Fibroblast of the aortic adventitia (primary cell): ENCODE measurements at places on chromosomes 7 and 10.

DNA sequence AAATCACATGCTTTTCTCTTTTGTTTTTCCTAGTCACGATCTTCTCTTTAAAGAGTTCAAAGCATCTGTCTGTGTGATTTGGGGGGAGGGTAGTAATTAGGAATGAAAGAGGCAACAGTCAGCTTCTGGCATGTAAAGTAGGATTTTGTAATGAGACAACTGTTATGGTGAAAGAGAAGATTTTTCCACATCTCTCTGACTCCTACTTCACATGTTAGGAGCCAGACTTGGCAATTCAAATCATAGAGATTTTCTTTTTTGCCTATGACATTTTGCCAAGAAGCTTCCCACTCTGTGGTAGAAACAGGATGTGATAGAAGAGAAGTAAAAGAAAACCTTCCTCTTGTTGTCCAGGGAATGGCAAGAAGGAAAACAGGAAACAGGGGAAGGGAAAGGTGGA, 38.3 kb upstream of the KLHL7 start:
- DNase-seq, result peak; percentile 78

DNA sequence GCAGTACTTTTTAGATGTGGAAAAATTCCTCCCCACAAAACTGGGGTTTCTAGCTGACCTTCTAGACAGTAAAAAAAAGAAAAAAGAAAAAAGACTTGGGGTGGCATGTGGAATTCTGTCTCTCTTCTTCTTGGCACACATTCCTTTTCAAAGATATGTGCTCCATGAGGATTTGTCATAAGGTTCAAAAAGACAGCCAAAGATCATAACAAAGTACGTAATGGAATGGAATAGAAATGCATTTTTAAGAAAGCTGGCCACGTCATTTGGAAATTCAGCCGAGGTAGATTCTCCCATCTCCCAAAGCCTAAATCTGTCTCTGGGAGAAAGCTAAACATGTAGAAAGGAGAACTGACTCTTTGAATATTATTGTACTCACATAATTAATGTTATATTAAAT, 381.3 kb upstream of the NFE2L3 start:
- no peak for DNase-seq

DNA sequence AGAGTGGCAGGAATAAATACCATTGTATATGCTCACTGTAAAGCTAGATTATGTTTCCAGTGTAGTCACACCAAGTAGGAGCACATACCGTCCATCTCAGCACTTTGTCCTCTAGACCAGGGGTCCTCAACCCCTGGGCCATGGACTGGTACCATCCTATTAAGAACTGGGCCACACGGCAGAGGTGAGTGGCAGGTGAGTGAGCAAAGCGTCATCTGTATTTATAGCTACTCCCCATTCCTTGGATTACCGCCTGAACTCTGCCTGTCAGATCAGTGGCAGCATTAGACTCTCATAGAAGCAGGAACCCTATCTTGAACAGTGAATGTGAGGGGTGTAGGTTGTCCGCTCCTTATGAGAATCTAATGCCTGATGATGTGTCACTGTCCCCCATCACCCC, 735.3 kb downstream of the MAGI2 start:
- no peak for DNase-seq

DNA sequence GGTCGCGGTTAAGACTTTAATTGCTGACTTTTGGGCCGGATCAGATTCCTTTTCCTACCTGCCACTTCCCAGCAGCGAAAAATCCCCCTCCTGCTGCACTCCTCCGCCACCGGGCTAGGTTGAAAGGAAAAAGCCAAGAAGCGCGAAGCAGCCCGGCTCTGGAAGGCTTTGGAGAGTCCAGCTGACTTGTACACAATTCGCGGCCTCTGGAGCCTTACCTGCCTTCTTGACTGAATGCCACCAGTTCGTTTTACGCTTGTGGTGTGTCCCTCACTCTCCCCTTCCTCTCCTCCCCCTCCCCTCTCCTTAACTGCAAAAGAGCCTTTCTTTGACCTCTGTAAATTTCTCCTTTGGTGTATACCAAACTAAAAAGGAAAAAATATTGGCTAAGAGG, 2.7 kb upstream of the FEZF1 start:
- no peak for DNase-seq

DNA sequence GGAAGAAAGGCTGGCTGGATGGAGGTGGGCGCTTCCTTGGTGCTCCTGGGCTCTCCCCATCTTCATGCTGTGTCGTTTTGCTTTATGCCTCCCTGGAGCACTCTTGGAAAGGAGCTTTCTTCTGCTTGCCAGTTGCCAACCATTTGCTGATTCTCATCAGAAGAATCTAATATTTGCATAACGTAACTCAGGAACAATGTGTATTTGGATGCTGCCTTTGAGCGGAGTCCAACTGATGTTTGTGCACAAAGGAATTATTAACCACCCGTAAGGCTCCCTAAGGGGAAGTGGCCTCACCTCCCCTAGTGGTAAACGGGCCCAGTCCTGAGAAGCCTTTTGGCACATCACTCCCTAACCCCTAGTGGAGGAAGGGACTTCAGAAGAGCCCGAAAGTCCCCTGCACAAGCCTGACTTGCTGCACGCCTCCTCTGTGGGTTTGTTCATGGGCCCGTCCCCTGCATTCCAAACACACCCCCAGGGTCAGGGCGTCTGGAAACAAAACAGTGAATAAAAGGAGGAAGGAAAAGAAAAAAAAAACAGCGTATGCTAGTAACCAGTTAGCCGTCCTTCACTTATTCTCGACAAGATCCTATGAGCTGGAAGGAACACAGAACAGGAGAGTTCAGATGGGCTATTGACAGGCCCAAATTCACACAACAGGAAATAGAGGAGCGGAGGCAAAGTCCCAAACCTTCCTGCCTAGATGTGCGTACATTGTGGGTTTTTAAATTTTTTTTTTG, 602.2 kb downstream of the LRMDA start:
- peak; percentile 43 for DNase-seq

- no peak for DNase-seq
Observed at GRCh38 chr10:89980166-89980565, 278.8 kb downstream of the KIF20B start.

DNA sequence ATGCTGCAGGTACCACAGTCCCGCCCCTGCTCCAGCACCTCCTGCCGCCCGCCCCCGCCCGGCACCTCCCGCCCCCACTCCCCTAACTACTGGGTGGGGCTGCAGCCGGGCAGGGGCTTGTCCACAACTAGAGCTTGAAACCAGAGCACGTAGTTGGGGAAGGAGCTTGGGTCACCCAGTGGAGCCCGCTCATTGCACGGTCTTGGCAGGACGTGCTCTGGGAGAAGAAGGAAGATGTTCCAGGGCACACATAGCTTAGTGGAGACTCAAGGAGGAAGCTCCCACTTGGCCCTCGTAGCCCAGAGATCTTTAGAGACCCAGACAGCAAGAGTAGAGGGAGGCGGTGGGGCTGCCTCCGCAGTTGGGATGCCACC, 692 bp downstream of the IGFBP1 start:
- DNase-seq, result no peak

DNA sequence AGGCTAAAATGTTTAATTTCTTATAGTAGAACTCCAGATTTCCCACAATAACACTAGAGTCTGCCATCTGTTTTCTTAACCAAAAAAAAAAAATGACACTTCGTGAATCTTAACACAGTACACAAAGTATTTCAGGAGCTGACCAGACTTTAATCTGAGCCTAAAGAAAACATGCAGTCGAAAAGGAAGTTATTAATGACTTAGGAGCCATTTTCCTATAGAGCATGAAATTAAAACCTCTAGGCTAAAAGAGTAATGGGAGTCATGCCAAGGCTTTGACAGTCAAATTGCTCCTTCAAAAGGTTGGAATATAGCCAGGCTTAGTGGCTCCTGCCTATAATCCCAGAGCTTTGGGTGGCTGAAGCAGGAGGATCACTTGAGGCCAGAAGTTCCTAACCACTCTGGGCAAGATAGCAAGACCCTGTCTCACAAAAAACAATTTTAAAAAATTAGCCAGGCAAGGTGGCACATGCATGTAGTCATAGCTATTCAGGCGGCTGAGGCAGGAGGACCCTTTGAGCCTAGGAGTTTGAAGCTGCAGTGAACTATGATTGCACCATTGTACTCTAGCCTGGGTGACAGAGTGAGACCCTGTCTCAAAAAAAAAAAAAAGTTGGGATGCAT, 13.6 kb downstream of the MICU1 start:
- DNase-seq, result peak; percentile 27

GRCh38 chr7:128876586-128876977, 13.9 kb downstream of the ATP6V1F start:
- no peak for DNase-seq

GRCh38 chr7:155877167-155877566, 64.9 kb upstream of the SHH start:
- no peak for DNase-seq

GRCh38 chr10:107856047-107856315, 691.5 kb upstream of the SORCS1 start:
- DNase-seq, result no peak

DNA sequence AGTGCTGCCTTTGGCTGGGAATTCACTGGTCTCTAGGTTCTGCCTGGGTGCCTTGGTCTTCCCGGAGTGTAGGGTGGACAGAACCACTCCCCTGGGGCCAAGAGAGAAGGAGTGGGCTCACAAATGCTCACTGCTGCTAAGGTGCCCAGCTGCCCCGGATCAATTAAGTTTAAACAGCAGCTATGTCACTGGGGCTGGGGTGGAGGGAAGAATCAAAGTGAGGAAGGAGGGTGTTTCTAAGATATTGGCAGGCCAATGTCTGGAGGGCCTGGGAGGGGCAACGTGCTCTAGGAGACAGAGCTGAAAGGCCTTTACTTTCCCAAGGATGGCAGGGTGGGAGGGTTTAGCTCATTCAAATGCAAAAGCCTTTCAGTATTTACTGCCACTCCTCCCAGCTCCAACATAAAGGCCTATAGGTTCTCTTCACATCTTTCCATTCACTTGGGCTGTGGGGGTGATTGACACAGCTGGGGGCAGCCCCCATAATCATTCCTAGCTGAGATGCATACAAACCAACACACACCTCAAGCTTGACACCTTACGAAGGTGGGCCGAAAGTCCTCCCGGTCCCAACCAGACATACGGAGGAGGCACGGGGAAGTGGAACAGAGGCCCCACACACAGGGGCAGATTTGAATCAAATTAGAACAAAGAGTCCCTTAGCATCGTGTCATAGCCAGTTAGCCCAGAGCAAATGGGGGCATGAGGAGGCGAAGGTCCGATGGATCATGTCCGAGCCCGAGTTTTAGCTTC, 108.0 kb upstream of the EFCAB10 start:
- DNase-seq, result no peak

- DNase-seq, result no peak
Observed at GRCh38 chr7:155289107-155289506, 8.6 kb upstream of the INSIG1 start.

GRCh38 chr7:139886899-139887298, 57.8 kb downstream of the TBXAS1 start:
- no peak for DNase-seq

DNA sequence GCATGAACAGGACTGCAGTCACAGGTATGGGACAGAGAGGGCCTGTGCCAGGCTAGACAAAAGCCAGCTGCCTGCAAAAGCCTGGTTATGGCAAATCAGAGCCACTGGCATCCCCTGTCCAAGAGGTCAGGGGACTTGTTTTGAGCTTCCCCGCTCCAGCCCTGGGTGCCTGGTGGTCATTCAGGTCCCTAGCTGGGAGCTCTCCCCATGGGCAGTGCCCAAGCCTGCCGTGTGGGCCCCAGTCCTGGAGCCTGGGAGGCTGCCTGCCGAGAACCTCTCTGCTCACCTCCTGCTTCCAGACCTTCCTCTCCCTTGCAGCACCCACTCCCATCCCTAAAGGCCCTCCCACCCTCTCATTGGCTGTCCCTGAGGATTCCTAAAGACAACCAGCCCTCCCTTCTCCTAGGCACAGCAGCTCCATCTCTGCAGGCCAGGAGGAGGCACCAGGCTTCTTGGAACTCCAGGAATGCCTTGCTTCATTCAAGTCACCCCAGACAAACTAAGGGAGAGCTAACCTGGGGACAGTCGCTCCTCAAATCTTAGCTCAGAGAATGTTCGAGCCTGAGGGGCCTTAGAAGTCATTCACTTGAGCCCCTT, 150.6 kb downstream of the C10orf105 start:
- no peak for DNase-seq

DNA sequence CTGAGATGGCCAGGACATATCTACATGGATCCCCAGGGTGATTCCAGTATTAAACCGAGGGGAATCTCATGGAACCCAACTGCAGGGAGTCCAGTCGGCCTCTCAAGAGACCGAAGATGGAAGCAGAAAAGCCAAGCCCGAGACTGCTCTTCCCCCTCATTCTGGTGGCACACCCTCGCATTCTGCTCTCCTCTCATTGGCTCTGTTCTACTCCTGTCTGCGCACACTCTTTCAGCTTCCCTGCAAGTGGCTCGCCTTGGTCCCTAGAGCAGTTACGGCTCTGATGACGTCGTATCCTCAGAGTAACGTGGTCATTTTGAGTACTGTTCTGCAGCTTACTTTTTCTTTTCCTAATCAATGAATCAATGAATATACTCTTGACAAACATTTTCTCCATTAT, 72.6 kb upstream of the RHEB start:
- no peak for DNase-seq

GRCh38 chr7:35988818-35989217, 164.2 kb upstream of the EEPD1 start:
- DNase-seq, result peak; percentile 35

DNA sequence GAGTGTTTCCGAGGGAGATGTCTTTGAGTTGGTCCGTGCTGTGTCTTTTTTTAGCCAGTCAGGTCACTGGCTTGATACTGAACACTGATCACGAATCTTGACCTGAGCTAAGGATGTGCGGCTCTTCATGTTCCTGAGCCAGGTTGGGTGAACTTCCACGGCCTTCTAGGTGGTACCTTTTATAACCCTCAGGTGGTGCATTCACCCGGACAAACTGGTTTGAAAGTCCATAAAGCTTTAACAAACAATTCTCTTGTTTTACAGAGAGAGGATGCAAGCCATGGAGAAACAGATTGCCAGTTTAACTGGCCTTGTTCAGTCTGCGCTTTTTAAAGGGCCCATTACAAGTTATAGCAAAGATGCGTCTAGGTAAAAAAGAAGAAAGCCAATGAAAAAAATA, 229.5 kb downstream of the ARHGAP21 start:
- DNase-seq, result no peak

GRCh38 chr10:68560186-68560942, at the start of gene TET1:
TSS of gene TET1 (plus strand) at chr10:68560337. CDS start at chr10:68572339, 12,002 bp downstream.
- peak; percentile 62 for DNase-seq
